Aortic smooth muscle cell (primary cell): ENCODE measurements at places on chromosomes 13 and 19. TPM values are rescaled to one million over a fixed set of nuclear protein-coding genes. Genes with fewer than 3 reads are reported as not detected.

Gene TEX26
- 0.25 TPM in 1 of 2 replicates, not detected in the other for total RNA-seq

Gene KRTDAP
- not detected in 2 replicates for total RNA-seq

Gene ICAM1
- 1.3 and 4.9 TPM in 2 replicates for total RNA-seq

Gene ZNF724
- total RNA-seq = 2.9 and 7.3 TPM in 2 replicates

Gene PNMA8A
- total RNA-seq = 1.2 and 4.8 TPM in 2 replicates

Gene ZNF420
- 6.2 and 7.7 TPM in 2 replicates for total RNA-seq

Gene UBAC2
- 22.9 and 29.3 TPM in 2 replicates for total RNA-seq

Gene TMEM150B
- not detected in 2 replicates for total RNA-seq

Gene GYS1
- 32.5 and 37.1 TPM in 2 replicates for total RNA-seq

Gene PSG6
- total RNA-seq = not detected in 2 replicates

Gene ZNF57
- 3.9 and 4.2 TPM in 2 replicates for total RNA-seq

Gene SHISA7
- total RNA-seq = not detected in 2 replicates

Gene ZNF667
- total RNA-seq = 3.2 and 4.0 TPM in 2 replicates

Gene CLEC17A
- 0.06 and 0.13 TPM in 2 replicates for total RNA-seq
